NCI-H82 (cell line): ENCODE measurements at places on chromosomes 5 and 9.

GRCh38 chr9:105245891-105246161 is 1.4 kb downstream of the SLC44A1 start:
- no peak for DNase-seq

DNA sequence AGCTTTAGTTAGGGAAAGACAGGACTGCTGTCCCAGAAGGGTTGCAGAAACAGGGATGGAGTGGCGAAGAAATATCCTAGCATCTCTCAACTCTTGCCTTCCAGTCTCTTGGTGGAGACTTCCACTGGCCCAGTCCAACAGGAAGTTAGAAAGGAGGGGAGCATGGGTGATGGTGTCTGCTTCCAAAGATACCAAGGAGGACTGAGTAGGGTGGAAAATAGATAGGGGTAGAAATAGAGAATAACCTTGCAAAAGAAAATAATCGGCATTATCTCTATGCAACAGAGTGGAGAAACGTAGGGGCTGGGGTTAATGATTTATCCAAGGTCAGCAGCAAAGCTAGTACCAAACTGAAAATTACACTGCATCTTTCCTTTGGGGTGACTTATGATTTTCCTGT is 242.3 kb downstream of the PSAT1 start:
- no peak for DNase-seq

- DNase-seq, result no peak
These were observed at the start of gene LTC4S for GRCh38 chr5:179793468-179794139. Gene LTC4S (plus strand): TSS chr5:179793986. CDS start chr5:179794081, 95 bp downstream.

DNA sequence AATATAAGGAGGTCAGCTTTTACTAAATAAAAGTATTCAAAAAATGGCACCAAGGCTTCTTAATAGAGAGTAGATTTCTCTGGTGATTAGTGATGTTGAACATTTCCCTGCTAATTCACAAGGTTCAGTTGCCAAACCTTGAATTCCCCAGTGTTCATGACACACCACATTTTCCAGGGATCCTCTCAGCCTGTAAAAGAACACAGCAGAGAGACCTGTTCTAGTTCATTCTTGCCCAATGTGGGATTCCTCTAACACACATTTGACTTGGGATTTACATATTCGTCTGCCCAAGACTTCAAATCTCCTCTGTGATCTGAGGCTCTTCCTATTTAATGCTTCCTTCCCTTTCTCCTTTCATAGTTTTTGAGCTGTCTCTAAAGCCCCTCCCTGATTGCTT is 273.2 kb upstream of the CDH9 start:
- no peak for DNase-seq

DNA sequence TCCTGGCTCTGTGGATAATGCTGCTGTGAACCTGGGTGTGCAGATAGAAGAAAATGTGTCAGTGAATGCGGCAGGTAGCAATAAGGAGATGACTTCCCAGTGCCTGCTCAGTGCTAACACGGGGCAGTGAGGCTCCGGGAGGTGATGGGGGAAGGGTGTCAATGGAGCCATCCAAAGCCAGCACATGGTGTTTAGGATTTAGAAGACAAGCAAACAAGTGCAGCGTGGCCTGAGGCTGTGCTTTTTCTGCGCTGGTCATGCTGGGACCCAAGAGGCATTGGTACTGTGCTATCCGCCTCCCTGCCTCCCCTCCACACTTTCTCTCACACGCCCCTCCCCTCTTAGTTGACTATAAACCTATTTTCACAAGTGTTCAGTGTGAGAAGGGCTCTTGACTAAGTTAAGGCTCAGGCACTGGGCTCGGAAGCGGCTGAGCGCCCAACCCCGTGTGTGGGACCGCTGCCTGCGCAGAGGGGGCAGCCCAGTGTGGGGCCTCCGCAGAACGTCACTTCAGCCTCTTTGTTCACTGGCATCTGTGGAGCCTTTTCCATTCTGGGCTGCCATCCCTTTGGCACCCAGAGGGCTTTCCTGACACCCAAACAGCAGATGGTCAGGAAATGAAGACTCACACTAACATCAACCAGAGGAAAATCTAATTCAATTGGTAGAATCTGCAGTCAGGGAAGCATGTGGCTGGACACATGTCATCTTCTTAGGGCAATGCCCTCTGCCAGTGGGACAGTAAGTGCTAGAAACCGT is 21.8 kb upstream of the NINJ1 start:
- DNase-seq, result peak; percentile 51

GRCh38 chr9:133880136-133880535 is 112.0 kb downstream of the VAV2 start:
- DNase-seq, result no peak
